ENCODE measurements at places on chromosomes 16 and 17.

- no peak for DNase-seq
These were observed 6.7 kb downstream of the TMEM92 start for GRCh38 chr17:50280801-50281441.

DNA sequence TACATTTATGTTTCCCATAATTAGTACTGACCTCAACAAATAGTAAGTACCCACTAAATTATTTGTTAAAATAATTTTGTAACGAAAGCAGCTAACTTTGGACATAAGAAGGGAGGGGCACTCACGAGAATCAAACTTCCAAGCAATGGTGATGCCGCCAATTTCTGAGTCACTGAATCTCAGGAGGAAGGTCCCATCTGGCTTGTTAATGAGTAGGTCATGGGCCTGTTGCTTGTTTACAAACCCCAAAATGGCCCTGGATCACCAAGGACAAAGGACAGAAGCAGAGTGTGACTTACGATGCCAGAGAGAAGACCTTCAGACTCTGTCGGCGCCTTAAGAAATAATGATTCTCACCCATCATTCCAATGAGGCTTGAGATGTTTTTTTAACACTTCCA, 15.8 kb upstream of the GHDC start:
- DNase-seq, result no peak

- no peak for DNase-seq
These were observed 32.4 kb downstream of the SNX11 start for GRCh38 chr17:48139944-48140343.

DNA sequence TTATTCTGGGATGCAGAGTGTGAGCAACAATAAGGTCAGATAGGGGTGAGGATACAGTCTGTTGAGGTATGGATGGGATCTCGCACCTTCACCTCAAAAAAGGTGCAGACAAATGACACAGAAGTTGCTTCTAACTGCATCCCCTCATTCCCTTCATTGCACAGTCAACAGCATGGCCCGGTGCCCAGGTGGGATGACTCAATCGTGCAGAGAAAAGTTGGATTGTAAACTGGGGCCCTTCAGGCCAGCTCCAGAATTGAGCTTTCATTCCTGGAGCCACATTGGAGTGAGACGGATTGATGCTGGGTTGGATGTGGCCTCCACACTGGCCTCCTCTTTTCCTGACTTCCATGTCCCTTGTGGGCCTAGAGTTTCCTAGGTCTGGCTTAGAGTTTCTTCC, 977.4 kb downstream of the KCNJ18 start:
- no peak for DNase-seq

GRCh38 chr16:4691666-4692412, 1.5 kb upstream of the NUDT16L1 start:
- DNase-seq, result no peak

- DNase-seq, result no peak
These were observed 35.5 kb downstream of the DNAH17 start for GRCh38 chr17:78541488-78542206.

DNA sequence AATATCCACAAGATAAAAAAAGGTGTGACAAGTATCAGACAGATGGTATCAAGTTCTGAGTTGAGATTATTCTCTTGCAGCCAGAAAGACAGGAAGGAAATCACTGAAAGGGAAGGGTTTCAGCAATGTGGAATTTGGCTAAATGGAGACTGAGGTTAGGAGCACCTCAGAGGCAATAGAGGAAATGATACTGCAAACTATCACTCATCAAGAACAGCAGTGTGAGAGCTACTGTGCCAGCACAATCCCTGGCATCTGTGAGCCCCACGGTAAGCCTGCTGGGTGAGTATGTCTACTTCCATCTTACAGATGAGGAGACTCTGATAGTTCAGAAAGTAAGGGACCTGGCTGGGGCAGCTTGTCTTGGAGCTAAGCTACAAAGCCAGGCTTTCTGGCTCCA, 162.0 kb downstream of the SALL1 start:
- DNase-seq, result no peak

DNA sequence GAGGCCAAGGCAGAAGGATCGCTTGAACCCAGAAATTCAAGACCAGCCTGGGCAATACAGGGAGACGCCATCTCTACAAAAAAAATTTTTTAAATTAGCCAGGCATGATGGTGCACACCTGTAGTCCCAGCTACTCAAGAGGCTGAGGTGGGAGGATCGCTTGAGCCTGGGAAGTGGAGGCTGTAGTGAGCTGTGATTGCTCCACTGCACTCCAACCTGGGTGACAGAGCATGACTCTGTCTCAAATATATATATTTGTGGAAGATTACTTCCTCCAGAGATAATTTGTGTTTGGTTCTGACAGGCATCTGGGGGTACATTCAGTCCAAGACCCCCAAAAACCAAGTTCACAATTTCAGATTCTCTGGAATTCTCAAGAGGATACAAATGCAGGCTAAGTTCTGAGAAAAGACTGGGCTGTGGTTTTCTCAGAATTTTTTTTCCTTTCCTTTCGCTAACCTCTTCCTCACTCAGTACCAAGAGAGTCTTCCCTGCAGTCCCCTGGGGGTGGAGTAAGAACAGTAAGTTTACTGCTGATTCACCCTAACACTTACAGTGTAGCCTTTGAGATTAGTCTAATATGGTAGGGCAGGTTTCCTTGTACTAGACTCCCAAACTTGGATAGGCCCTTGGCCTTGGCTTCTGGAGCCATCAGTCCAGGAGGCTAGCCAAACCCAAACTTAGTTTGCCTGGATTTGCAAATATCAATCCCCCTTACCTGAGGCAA, 15.1 kb downstream of the GSDMB start:
- DNase-seq, result no peak

DNA sequence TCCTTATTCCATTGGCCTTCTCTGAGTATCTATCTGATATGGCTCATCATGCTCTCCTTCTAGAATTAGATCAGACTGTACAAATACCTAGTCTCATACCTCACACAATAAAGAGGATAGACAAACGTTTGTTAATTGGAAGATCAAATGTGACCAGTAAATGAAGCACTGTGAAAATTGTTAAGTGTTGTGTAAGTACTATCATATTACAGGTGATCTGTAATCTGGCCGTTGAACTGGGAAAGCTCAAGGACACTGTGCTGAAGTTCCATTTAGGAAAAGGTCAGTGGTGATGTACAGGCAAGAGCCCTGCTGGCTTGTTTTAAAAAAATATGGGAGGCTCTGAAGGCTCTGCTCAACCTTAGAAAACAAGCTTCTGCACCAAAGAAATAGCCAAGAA, 38.5 kb upstream of the CORO6 start:
- no peak for DNase-seq

DNA sequence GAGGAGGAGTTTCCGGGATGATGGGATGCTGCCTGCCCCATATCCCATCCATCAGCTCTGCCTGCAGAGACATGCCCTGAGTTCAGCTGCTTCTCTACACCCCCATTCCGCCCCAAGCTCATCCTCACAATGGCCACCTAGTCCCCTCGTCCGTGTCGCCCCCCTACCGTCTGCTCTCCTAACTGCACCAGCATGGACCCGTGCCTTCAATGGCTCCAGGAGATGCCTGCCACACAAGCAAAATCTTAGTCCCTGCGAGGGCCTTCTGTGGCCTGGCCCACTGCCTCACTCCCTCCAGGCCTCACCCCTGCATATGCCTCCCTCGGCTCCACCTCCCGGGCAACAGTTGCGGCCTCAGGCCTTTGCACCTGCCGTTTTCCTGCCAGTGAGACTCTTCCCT, 1.8 kb upstream of the TELO2 start:
- no peak for DNase-seq

- no peak for DNase-seq
These were observed 94.6 kb upstream of the TBX2 start for GRCh38 chr17:61305024-61305423.

Measured in liver (tissue), 10 donors.